ENCODE measurements at places on chromosomes 2 and 18.

GRCh38 chr2:234691968-234692955, 195.4 kb upstream of the ARL4C start:
- DNase-seq: no peak

DNA sequence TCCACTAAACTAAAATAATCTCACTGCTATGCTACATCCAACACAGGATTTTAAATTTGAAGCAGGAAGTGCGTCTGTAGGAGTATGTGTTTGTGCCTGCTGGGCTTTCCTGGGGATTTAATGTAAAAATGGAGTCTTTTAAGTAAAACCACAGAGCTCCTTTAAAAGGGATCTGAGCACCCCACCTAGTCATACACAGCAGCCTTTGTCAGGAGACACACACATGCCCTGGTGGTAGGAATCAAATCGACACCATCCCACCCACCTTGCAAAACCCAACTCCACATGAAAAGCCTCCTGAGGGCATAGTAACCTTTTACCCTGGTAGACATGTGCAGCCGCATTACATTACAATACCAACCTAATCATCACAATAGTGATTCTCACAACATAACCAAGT, 29.1 kb downstream of the UXS1 start:
- peak; percentile 40 for DNase-seq

DNA sequence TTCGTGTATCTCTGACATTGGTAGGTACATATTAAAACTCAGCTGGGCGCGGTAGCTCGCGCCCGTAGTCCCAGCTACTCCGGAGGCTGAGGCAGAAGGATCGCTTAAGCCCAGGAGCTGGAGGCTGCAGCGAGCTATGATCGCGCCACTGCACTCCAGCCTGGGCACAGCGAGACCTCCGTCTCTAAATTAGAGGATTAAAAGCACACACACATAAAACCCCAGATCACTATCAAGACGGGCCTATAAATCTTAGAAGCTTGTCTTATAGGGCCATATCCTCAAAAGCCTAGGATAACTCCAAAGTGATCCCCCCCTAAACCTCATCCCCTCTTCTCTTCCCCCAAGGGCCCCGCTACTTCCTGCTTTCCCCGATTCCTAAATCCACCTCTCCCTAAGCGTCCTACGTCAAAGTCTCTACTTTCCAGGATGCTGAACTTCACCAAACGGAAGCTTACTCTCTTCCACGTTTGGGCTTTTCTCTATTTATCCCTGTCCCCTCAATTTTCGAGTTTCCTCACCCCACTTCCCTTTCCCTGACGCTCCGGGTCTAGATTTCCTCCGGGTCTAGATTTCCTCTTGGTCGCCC, 707 bp downstream of the KRCC1 start:
- DNase-seq: no peak

GRCh38 chr2:42872721-42873120, 80.3 kb upstream of the HAAO start:
- no peak for DNase-seq

DNA sequence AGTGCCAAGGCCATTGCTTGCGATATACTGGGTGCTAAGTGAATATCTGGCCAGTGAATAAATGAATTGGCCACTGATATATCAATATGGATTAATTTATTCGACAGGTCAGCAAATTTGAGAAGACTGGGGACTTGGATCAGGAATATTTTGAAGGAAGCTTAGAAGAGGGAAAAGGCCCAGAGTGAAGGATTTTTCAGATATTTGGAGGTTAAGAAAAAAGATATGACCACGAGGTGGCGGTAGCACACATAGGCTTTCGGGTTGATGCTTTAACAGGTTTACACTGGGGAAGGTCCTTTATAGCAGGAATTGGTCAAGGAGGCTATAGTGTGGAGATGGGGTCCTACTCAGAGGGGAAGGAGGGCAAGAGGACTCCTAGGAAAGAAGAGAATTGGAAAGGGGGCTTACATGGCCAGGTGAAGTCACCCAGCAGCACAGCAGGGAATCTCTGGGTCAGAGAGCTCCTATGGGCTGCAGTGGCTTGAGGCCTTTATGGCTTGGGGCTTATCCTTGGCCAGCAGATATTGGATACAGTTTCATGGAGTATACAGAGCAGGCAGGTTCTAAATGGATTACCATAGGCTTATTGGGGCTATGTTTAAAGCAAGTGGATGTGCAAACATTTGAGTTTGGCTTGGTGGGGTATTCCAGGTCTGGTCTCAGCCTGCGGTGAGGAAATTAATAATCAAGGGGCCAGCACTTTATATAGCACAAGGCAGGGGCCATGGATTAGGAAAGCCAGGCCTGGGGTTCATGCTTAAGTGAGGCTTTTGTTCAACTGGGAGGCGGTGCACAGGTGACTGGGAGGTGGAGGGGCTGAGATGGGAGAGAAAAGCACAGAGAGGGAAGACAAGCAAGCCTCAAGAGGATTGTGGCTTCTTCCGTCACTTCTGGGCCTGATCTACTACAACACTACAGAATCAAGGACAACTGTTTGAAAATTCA, 9.7 kb downstream of the IL1RN start:
- DNase-seq: no peak

GRCh38 chr18:58180172-58180571, 136.1 kb downstream of the NEDD4L start:
- no peak for DNase-seq

- DNase-seq: peak; percentile 70
Observed at GRCh38 chr2:170361090-170361936, 183.4 kb downstream of the MYO3B start.

- no peak for DNase-seq
Observed at GRCh38 chr18:79302120-79302519, 93.6 kb upstream of the NFATC1 start.

- no peak for DNase-seq
Observed at GRCh38 chr18:59610546-59611140, 86.6 kb downstream of the CCBE1 start.

GRCh38 chr2:120510751-120511395, 164.9 kb downstream of the INHBB start:
- DNase-seq: no peak

DNA sequence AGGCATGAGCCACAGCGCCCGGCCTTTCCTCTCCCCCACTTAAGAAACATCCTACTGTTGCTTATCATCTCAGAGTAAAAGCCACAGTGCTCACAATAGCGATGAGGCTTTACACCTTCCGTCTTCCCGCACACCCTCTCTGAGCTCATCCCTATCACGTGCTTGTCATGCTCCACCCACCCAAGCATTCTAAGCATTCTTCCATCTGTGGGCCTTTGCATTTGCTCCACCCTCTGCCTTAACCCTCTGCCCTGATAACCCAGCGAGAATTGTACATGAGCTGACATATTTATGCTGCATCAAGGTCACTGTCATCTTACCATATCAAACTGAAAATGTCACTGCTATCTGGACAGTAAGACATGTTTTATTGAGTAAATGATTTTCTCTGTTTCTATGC, 22.6 kb downstream of the FOXI3 start:
- no peak for DNase-seq

DNA sequence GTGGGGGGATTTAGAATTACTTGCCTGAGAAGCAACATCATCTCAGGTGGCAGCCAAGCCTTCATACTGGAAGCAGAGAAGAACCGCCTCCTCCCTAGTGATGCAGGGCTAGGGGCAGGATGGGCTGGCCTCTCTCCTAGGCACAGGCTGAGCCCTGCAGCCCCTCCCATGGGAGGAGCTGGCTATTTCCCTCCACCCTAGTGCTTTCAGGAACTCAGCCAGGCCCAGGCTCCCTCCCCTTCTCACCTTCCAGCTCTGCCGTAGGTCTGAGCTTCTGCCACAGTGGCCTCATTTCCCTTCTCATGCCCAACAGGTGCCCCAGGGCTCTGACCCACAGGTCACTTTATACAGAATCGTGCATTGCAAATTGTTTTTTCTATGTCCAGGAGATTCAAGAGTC, 31.0 kb downstream of the CENPA start:
- DNase-seq: peak; percentile 36

DNA sequence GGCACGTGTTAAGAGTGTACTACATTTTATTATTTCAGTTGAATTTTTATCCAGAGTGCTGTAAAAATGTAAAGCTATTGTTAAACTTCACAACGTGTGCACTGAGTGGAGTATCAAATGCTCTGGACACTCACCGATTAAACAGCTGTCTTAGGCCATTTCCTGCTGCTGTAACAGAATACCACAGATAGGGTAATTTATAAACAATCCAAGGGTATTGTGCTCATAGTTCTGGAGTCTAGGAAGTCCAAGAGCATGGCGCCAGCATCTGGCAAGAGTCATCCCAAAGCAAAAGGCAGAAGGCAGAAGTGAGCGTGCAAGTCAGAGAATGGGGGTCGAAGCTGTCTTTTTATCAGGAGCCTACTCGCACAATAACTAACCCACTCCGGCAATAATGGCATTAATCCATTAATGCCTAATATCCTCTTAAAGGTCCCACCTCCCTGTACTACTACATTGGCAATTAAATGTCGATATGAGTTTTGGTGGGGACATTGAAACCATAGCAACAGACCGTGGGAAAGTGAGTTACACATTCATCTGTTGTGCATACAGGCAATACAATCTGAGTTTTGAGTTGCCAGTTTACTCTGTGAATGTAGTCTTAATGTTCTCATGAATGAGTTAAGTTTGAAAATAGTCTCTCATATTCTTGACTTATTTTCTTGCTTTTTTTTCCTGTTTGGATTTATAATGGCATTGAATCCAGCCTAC, 64.8 kb downstream of the ARMC9 start:
- DNase-seq: no peak

GRCh38 chr2:7363906-7364305, 446.7 kb downstream of the RNF144A start:
- no peak for DNase-seq

- DNase-seq: no peak
Observed at GRCh38 chr18:32175265-32175664, 14.6 kb upstream of the MEP1B start.

- DNase-seq: no peak
Observed at GRCh38 chr2:63673865-63674533, 85.2 kb downstream of the MDH1 start.

- DNase-seq: peak; percentile 51
Observed at GRCh38 chr2:61426267-61426897, 44.5 kb downstream of the USP34 start.

GRCh38 chr2:182077023-182077422, 91.4 kb downstream of the PPP1R1C start:
- DNase-seq: no peak

- DNase-seq: no peak
Observed at GRCh38 chr2:172667581-172668325, 67.9 kb upstream of the RAPGEF4 start.

DNA sequence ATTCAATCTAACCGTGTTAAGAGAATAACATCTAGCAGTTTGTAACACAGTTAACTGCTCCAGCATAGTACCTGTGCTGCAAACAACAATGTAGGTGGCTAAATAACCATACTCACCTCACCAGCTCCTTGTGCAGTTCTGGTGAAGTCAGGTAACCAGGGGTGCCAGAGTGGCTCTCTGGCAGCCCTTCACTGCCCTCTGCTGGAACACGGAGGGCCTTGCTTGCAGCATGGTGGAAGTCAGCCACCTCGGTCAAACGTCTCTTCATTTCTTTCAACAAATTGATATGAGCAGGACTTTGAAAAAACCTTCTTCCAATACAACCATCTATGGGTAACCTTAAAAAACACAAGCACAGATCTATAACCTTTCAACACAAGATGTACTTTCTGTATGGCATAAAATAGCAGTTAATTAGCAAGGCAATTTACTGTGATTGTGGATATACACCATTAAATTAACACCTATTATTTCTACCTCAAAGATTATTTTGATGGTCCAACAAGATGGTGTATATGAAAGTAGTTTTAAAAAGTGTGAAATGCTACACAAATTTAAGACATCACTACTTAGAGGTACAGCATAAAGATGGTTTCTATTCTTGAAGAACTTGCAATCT, 56.6 kb downstream of the EPG5 start:
- peak; percentile 42 for DNase-seq

DNA sequence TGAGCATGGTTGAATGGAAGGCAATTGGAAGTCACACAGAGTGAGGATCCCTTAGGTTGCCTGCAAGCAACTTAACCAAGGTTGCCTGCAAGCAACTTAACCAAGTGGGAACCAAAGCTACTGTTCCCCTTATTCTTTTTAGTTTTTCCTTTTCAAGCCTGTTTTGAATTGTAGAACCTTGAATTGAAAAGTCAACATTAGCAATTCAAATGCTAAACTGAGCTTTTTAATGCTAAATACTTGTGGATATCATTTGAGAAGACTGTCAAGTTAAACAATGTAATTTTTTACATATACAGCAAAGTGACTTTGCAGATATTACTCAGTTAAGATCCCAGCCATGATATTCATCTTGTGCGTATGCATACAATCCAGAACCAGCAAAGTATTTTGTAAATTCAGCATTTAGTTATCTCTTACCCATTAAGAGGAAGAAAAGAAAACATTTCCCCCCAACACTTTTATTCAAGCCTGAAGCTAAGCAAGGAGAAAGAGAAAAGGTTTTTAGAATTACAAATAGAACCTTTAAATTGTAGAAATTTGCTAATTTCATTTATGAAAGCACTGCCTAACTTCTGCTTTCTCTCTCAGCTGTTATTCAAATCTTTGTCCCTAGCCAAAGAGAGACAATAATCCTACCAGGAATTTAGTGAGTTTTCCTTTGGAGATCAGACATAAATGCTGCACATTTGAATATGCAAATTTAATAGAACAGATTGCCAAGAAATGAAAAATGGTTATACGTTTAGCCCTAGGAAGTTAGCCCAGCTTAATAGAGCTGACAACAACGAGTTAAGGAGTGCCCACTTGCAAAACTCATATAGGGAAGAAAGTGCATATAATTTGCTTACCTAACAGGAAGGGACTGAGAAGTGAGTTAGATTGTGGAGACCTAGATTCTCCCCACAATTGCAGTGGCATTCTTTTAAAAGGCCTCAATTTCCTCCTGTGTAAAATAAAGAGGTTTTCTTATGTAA, 643.2 kb upstream of the PIK3C3 start:
- DNase-seq: no peak

DNA sequence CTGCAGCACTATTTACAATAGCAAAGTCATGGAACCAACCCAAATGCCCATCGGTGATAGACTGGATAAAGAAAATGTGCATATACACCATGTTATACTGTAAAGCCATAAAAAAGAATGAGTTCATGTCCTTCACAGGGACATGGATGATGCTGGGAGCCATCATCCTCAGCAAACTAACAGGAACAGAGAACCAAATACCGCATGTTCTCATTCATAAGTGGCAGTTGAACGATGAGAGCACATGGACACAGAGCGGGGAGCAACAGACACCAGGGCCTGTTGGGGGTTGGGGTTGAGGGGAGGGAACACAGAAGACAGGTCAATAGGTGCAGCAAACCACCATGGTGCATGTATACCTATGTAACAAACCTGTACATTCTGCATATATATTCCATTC, 33.5 kb downstream of the HNMT start:
- no peak for DNase-seq

Measured in NT2/D1 (cell line).